T-helper 17 cell (primary cell): ENCODE measurements at places on chromosomes 5 and 9.

- no peak for DNase-seq
These were observed at the start of gene OLFML2A for GRCh38 chr9:124776954-124777648. Gene OLFML2A (plus strand): TSS chr9:124777133. CDS start chr9:124777271, 138 bp downstream.

- no peak for DNase-seq
These were observed 697 bp downstream of the SLC1A1 start for GRCh38 chr9:4490705-4491625.

DNA sequence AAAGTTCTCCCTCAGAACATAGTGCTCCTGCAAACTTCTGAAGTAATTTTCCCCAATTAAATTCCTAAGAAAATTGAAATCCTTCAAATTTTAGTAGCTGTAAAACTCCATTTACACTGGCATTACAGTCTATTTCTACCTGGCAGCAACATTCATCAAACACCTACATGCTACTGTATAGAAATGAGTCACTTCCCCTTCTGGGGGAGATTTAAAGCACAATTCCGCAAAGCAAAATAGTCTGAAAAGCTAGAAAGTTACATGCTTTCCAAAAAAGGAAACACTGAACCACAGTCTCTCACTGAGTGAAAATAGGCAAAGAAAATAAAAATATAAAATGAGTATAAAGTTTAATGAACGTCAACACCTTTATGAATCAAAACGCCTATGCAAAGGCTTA lies 43.3 kb downstream of the MCTP1 start:
- no peak for DNase-seq

GRCh38 chr9:15743512-15743911 lies 190.7 kb downstream of the CCDC171 start:
- no peak for DNase-seq
